ENCODE measurements at places on chromosomes 13 and 19.

DNA sequence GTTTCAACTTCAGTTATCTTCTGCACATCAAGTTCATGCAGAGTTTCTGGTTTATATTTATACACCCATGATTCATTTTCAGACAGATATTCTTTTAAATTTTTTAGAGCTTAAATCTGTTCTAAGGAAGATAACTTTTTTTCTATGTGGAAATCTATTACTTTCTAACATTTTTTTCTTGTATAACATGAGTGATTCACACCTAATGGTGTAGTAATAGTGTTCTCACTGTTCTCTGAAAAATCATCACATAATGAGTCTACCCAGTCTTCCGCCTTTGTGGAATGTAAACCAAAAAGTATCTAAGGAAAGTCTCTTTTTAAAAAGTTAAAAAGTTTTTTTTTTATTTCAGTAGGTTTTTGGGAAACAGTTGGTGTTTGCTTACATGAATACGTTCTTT lies 70.8 kb downstream of the FNDC3A start:
- no peak for DNase-seq

GRCh38 chr13:45564133-45564776 lies 51.3 kb downstream of the ERICH6B start:
- no peak for DNase-seq

DNA sequence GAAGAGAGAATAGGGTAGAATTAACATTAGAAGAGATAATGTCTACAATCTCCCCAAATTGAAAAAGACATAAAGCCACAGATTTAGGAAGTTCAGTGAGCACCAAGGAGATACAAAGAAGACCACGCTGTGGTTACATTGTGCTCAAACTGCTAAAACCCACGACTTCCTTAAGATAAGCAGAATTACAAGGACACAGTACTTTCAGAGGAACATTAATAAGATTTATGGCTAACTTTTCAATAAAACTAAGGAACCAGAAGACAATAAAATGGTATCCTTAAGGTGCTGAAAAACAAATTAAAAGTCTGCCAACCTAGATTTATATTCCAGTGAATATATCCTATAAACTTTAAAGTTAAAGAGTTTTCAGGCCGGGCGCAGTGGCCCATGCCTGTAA lies 7.4 kb upstream of the IL17D start:
- DNase-seq: no peak

GRCh38 chr19:30153326-30154210 lies 211.5 kb downstream of the URI1 start:
- DNase-seq: no peak

DNA sequence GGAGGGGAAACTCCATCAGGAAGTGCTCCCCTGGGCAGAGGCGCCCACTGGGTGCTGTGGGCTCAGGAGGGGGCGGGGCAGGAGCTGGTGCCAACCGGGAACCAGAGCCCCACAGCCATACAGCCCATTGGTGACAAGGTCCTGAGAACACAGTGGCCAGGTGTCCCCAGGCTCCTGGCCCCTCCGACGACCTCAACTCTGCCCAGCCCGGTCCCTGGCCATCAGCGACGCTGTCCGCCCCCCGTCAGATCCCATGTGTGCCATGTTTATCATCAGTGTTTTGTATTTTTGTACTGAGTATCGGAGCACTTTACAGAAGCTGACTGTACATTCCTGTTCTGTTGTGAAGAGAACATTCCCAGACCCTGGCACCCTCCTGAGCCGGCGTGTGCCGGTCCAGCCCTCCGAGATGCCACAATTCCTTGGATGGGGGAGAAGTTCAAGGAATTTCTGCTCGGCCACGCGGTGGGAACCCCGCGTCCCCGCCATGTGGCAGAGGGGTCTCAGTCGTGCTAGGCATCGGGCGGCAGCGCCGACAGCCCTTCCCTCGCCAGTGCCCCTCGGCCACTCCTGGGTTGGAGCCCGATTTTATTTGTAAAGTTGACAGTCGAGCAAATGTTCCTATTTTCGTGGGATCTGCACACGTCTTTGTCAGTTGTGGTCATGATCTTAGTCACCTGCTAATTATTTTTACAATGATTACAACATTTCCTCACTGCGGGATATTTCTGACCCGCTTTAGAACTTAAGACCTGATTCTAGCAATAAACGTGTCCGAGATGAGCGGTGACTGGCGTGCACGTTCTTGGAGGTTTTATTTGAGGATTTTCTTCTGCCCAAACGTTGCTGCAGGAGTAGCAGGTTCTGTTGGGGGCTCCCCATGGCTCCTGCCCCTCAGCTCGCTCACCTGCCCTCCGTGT lies 16.9 kb downstream of the PEX11G start:
- DNase-seq: no peak

DNA sequence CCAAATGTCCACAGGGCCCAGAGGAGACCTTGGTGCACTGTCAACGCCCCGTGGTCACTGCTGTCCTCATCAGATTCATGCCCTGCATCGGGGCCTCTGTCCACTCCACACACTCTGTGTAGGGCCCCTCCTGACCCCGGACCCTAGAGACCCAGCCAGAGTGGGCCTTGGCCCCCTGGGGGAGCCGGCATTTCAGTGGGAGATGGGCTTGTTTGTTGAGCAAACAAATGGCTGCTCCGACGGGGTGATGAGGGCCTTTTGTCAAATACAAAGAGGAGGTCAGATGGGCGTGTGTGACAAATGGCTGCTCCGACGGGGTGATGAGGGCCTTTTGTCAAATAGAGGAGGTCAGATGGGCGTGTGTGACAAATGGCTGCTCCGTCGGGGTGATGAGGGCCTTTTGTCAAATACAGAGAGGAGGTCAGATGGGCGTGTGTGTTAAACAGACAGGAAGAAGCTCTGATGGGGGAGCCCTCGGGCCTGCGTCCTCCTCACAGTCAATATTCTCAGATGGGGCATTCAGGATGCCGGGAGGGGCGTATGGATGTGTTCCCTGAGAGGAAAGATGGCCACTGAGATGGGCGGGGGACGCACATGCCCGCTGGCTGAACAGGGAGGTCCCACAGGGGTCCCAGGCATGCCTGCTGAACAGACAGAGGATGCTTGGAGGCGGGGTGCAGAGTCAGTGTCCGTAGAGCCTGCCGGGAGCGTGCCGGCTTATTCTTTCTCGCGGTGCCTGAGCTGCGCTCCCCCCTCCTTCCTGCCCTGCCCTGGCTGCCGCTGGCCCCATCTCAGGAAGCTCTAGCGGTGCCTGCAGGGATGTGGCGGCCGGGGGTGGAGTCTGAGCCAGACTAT lies 36.3 kb downstream of the SMIM24 start:
- DNase-seq: no peak
